Midbrain (tissue), 1 donor: ENCODE measurements at places on chromosomes 3 and 15.
A peak's percentile ranks its signal among the peaks of the same experiment; 100 is the strongest.

DNA sequence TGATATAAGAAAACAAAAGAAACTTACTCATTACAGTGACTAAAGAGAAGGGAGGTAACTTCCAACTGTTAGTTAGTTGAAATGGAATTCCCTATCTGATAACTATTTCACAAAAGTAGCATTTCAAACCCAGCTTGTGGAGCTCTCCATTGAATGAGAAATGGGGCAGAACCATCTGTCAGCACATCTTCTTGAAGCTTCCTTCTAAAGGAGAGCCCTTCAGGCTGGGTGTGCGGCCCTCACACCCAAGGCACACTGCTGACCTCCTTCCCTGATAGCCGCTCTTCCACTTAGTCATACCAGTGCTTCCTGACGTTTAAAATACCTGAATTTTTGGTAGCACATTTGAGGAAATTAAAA, 28.1 kb upstream of the VEPH1 start:
- no peak for DNase-seq

GRCh38 chr3:114480442-114480841, 186.6 kb downstream of the TIGIT start:
- DNase-seq: no peak

- no peak for DNase-seq
These were observed 94.3 kb downstream of the OXNAD1 start for GRCh38 chr3:16359331-16359730.

DNA sequence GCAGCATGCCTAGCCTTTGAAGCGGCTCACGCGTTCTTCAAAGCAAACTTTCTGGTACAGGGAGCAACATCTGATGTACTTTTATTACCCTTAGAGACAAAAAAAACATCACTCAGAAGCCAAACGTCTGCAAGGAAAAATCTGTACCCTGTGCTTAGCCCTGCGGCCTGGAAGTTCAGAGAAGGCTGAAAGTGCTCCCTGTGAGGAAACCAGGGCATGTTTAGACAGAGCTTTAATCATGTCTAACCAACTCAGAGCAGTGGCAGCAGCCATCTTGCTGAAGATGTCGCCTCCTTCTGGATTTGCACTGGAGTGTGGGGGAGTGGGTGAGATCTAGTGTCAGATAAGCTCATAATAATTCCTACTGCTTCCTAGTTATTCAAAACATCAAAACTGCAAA, 170.4 kb downstream of the P3H2 start:
- DNase-seq: no peak

DNA sequence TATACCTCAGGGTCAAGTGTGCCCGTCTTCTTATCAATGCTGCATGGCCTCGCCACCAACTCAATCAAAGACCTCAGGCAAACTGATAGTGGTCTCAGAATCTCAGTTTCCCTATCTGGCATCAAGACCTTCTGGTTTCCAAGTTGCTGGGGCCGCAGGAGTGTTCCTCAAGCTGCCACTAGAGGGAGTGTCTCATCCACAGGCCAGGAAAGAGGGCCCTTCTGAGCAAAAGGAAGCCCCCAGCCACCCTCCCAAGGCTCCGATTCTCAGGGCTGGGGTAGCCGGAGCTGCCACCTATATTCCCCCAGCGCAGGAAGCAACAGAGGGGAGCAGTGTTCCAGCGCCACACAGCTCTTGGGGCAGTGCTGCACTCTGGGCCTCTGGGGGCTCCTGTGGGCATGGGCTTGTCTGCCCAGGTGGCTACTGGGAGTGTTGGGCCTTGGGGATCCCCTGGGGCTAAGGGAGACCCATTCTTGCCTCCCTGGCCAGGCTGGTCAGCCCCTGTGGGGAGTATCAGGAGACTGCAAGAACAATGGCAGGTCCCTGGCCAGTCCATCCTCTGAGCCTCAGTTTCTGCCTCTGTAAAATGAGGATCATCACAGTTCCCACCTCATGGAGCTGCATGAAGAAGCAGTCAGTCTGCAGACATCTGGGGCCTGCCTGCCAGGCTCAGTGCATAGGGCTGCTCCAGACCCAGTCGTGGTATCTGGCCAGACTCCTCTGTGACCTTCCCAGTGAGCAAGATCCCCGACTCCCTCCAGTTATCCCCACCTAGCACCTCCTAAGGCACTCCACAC, 23.4 kb upstream of the SEC13 start:
- peak; percentile 19 for DNase-seq

DNA sequence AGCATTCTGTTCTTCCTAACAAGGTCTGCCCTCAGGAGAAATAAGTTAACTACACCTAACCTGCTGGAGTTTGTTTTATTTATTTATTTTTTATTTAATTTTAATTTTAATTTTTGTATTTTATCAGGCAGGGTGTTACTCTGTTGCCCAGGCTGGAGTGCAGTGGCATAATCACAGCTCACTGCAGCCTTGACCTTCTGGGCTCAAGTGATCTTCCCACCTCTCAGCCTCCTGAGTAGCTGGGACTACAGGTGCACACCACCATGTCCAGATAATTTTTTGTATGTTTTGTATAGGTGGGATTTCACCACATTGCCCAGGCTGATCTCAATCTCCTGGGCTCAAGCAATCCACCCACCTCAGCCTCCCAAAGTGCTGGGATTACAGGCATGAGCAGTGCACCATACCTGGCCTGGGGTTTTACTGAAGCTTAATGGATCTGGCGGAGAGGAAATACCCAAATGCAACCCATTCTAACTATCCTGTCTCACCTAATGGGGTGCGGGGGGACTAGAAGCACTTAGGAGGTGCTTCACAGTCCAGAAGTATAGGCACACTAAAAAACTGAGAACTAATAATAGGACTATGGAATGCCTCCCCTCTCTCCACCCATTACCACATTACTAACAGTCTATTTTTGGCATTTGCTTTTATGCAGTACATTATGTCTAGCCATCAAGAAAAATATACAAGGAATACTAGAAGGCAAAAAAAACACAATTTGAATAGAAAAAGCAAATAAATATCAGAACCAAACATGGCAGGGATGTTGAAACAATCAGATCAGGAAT, 61.4 kb downstream of the TTBK2 start:
- DNase-seq: no peak

- DNase-seq: no peak
These were observed 87.2 kb downstream of the DNAJC13 start for GRCh38 chr3:132504375-132504933.

GRCh38 chr15:77966540-77967234, 110.8 kb downstream of the TBC1D2B start:
- peak; percentile 52 for DNase-seq

DNA sequence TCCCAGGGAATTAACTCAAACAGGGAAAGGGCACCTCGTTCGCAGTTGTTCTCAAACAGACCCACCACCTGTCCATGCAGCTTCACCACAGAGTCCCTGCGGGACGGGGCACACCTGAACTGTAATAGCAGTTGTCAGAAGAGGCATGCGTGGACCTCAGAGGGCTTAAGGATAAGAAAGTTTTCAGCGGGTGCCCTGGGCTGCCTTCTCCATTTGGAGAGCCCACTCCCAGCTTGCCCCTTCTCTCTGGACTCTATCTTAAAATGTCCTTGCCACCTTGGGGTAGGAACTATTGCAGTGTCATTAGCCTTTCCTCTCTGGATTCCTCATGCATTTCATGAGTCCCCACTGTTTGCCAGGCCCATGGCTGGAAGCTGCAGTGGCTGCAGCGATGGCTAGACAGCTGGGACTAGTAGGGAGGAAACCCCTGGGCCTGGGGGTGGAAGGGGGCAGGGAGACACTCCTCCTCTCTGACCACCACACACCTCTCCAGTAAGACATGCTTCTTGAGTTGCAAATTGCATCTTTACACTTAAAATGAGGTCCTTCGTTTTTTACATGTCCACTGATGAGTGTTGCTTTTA, 33.5 kb downstream of the PDIA5 start:
- DNase-seq: no peak
